Uterus (tissue), 4 donors: ENCODE measurements at places on chromosomes 4 and X.
A peak's percentile ranks its signal among the peaks of the same experiment; 100 is the strongest.

GRCh38 chr4:107709916-107710315, 10.1 kb downstream of the PAPSS1 start:
- DNase-seq = no peak

- DNase-seq = no peak
Observed at GRCh38 chr4:154478547-154478946, 13.1 kb downstream of the DCHS2 start.

DNA sequence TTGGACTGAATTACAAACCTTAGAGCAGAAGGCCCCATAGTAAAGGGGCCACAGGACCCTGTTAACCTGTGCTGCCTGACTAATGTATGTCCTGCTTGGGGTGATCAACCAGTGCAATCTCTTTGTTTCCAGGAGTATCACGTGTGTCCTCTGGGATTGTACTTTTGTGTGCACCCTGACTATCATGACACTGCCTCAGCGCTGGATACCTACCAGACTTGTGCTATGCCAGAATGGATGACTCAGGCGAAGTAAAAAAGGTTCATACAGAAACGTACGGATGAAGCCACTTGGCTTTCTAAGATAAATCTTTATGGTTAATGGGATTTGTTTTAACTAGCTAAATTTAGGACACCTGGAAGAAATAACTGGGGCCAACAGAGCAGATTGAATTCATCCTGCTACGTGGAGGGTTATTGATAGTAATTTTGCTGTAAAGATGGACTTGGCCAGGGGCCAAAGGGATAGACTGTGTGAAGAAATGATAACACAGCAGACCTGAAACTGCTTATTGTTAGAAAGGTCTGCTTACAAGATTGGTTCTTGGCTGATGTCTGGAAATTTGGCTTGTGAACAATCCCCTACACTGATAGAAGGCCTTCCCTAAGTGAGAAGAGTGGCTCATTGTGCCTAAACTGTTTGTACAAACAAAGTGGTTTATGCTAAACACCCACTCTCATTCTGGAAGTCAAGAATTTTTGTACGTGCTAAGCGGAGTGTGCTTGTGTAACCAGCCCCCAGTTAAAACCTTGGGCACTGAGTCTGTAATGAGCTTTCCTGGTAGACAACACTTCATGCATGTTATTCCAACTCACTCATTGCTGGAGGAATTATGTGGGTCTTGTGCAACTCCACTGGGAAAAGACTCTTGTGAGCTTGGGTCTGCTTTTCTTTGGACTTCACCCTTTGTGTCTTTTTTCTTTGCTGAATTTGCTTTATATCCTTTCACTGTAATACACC, 750.5 kb upstream of the HTR2C start:
- no peak for DNase-seq

DNA sequence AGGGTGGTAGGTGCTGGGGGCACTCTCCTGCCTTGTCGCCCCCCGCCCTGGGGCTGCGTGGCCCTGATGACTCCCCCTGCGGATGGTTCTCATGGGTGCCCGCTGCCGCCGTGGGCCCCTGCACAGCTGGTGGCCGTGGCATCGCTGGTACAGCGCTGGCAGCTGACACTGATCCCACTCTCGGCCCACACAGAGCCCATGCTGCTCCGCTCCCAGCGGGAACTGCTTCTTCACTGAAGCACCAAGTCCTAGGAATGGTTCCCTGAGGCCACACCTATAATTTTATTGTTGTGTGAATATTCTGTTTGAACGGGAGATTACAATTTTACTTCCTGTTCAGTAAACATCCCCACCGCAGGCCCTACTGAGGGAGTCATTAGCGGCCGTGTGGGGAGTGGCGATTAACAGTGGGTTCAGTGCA, 138.6 kb upstream of the NKX1-1 start:
- DNase-seq = no peak

DNA sequence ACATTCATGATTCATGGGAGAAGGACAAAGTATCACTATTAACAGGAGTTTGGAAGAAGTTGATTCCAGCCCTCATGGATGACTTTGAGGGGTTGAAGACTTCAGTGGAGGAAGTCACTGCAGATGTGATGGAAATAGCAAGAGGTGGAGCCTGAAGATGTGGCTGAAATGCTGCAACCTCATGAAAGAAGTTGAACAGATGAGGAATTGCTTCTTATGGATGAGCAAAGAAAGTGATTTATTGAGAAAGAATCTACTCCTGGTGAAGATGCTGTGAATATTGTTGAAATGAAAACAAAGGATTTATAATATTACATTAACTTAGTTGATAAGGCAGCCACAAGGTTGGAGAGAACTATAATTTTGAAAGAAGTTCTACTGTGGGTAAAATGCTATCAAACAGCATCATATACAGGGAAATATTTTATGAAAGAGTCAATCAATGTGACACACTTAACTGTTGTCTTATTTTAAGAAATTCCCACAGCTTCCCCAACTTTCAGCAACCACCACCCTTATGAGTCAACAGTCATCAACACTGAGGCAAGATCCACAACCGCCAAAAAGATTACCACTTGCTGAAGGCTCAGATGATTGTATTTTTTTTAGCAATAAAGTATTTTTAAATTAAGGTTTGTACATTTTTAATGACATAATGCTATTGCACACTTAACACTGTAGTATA, 302.6 kb downstream of the CBLL2 start:
- no peak for DNase-seq

- DNase-seq = no peak
Observed at GRCh38 chr4:79906303-79906702, 166.7 kb downstream of the ANTXR2 start.

DNA sequence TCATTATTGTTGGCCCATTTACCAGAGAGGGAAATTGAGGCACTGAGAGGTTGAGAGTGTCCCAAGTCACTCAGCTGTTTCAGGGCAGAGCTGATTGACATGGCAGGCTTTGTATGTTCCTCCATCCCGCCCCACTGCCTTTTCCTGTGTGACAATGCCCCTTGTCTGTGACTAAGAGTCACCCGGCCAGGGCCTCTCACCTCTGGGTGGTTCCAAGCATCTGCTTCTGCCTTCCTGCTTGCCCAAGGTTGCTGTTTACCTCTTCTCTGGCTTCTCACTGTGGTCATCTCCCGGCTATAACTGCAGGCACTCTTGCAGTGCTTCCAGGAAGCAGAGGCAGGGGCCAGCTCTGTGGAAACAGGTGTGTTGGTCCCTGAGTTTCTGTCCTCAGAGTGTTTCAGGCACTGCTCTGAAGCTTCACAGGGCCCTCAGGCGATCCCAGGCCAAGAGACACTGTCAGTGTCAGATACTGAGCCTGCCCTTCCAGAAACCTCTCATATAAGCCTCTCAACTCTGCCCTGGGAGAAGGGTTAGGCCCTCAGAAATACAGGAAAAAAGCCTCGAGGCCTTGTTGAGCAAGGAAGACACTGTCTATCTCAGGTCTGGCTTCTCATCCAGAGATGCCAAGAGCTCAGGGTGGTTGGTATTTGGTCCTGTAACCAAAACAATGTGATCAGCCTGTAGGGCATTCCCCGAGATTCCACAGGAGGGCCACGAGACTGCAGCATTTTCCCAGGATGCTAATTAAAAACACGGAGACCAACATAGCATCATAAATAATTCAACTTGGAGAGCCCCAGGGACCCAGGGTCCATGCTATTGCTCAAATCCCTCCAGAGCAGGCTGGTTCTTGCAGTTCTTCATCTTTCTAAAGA, 42.0 kb upstream of the PROM1 start:
- no peak for DNase-seq

DNA sequence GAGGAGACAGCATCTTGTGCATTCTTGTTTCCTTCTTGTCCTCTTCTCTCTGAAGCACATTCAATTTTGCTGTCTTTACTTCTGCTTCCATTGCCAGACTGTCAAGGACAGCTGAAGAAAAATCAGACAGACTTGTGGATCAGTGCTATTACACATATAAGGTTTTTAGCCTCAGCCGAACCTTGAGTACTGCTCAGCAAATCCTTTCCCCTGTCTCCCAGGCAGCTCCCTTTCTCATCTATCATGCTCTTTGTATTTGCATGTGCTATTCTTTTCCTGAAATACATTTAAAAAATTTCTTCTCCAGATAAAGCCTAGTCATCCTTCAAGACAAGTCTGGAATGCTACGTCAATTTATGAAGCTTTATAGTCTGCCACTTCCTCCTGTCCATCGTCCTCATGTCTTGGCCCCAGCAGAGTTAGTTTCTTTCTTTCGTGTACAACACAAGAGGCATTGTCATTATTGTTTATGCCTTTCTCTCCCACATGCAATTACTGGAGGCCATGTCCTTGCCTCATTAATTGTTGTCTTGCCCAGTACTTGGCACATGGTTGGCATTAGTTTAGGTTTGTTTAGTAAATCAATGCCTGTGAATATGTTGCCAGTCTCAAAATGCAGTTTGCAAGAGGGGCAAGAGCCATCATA, 45.1 kb downstream of the ADGRL3 start:
- no peak for DNase-seq

- DNase-seq = no peak
Observed at GRCh38 chr4:137299281-137299680, 233.0 kb downstream of the PCDH18 start.

DNA sequence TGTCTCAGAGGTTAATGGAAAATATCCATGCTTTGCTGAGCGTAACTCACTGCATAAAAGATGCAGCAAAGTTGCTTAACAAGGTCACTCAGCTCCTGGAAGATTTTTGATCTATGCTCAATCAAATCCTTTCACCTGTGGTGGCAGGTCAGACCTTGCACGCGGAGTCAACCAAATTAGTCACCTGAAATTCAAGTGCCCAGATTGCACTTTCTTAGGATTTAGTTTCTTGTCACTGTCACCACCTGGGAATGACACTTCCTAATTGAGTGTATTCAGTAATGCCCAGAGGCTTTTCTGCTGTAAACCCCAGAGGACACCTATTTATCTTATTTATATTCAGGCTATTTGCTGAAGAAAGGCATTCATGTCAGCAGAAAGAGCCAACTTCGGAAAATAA, 215.8 kb upstream of the SMIM31 start:
- no peak for DNase-seq

DNA sequence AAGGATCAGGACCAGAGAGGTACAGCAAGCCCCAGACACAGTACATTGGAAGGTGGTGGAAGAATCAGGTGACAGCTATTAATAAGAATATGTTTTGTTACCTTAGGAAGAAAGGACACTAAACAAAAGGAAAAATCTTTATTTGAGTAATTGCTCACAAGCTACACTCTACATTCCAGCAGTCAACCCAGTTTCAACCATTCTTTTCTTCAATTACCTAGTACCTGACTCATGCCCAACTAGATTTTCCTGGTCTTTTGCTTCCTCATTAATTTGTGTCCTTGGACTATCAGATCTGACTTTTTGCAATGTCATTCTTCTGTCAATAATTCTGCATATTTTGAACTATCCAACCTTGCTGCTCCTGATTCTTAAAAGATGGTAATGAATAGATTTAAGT, 22.5 kb upstream of the GLRA2 start:
- no peak for DNase-seq

DNA sequence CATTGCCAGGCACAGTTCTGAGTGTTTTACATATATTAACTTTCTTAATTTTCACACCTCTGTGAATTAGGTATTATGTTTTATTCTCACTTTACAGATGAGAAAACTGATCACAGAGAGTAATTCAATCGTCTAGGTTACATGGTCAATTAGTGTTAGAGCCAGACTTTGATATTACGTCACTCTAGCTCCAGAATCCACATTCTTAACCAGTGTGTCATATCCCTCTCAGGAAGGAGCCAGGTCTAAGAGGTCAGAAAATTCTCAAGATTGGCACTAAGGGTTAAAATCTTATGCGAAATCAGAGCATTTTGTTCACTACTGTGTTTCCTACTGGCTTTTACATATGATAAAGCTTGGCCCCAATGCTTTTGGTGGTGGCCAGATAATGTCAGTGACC, 7.4 kb downstream of the DMP1 start:
- no peak for DNase-seq

- DNase-seq = no peak
Observed at GRCh38 chr4:136713140-136713539, 819.2 kb downstream of the PCDH18 start.

DNA sequence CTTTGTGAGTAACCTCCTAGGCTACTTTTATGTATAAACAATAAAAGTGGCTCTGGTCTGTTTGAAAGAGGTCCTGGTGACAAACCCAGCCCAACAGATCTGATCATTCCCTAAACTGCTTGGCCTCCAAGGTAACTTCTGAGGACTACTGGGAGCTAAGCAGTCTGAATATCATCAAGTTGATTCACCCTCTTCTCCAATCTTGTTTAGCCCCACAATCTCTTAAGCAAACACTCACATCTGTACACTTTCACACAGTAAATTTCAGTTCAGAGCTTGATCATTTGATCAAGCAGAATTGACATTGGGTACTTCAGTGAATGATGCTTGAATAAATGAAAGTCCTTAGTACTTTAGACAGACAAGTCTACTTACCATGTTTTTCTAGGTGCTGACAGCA, 74.7 kb downstream of the HCCS start:
- DNase-seq = no peak

GRCh38 chrX:12489341-12489740, 301.9 kb upstream of the PRPS2 start:
- no peak for DNase-seq

DNA sequence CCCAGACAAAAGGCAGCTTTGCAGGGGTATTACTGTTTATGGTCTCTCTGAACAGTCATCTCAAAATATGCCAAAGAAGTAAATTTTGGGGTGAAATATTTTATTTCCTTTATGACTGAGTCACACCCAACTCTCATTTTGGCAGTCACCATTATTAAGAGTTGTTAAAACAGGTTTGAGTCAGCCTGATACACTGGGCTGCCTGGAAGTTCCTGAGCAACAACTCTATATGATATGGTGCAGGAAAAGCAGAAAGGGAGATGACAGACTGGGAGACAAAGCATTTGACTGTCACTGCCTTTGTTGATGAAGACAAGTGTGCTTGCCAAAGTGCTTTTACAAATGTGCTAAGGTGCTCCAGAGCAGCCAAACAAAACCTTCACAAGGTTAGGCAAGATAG, 1263.5 kb downstream of the PCDH7 start:
- no peak for DNase-seq

- DNase-seq = no peak
Observed at GRCh38 chr4:186810613-186811150, 87.0 kb upstream of the FAT1 start.

- DNase-seq = no peak
Observed at GRCh38 chrX:130091980-130092522, 18.2 kb downstream of the ELF4 start.

- DNase-seq = no peak
Observed at GRCh38 chr4:57156242-57156990, 46.2 kb upstream of the IGFBP7 start.

DNA sequence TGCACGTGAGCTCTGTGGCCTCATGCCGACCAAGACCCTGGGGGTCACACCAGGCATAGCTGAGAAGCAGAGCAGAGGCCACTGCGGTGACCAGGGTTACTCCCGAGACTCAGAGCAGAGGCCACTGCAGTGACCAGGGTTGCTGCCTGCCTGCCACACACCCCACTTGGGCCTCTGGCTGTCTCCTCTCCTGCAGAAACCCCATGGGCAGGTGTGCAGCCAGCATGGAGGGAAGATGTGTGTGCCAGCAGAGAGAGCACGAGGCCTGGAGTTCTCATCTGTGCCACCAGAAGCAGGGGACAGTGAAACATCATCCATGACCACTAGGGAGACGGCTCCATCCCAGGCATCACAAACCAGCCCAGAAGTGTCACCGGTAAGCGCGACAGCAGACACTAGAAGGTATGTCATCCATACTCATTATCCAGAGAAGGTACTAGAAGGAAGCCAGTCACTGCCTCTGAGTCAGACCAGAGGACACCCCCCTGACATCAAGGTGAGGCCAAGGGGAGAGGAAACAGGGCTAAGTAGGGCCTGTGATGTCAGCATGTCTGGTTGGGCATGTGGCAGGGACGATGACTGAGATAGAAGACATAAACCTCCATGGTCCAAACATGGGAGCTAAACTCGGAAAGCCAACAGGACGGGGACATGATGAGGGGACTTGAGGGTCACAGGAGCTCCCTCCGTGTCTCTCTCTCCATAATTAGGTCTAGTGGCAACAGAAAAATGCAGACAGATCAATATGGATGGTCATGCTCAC, 24.2 kb upstream of the SPON2 start:
- peak; percentile 17 for DNase-seq
